Activated B cell treated with CpG ODN at 0.5 μM for 24 hours (primary cell): ENCODE measurements at places on chromosomes 4 and X.

GRCh38 chr4:148056879-148057278, 325.0 kb downstream of the ARHGAP10 start:
- peaks cover 50% of the 10 kb centered on the region for H3K4me1 ChIP-seq
- peaks cover 4% of the 10 kb centered on the region for H3K27me3 ChIP-seq
- peak; percentile 45 for DNase-seq
- no peak overlapping the region for H3K27ac ChIP-seq
- H3K4me3 ChIP-seq: peak overlapping the region; percentile 2

DNA sequence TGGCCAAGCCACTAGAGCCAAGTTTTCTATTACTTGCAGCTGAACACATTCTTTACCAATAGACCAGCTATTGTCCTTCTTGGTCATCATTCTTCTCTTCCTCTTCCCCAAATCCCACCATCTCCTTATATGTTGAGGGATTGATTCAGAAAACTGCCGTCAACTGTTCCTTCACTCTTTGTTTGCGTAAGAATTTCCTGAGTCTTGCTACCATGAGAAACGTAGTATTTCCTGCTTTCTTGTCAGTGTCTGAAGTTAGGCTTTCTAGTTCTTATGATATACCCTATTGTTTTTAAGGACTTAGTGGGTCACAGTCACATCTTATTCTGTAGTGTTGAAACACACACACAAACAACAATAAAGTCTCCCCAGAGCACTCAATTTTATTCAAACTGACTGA, 20.1 kb downstream of the IGFBP7 start:
- no peak for DNase-seq
- H3K27me3 ChIP-seq: peaks cover 8% of the 10 kb centered on the region
- no peak overlapping the region for H3K4me3 ChIP-seq
- H3K36me3 ChIP-seq: no peaks in the 10 kb centered on the region
- H3K27ac ChIP-seq: no peak overlapping the region
- H3K4me1 ChIP-seq: no peaks in the 10 kb centered on the region

- no peak overlapping the region for H3K4me3 ChIP-seq
- H3K4me1 ChIP-seq: peaks cover 2% of the 10 kb centered on the region
- no peaks in the 10 kb centered on the region for H3K36me3 ChIP-seq
Measured at GRCh38 chrX:39766855-39767254, 330.9 kb downstream of the BCOR start.

GRCh38 chr4:94011190-94011589, 182.6 kb downstream of the ATOH1 start:
- H3K27me3 ChIP-seq: no peaks in the 10 kb centered on the region
- DNase-seq: no peak
- H3K4me1 ChIP-seq: no peaks in the 10 kb centered on the region

GRCh38 chr4:30837131-30837539, 117.0 kb downstream of the PCDH7 start:
- no peak overlapping the region for H3K4me3 ChIP-seq
- H3K36me3 ChIP-seq: no peaks in the 10 kb centered on the region
- no peaks in the 10 kb centered on the region for H3K4me1 ChIP-seq
- H3K27ac ChIP-seq: no peak overlapping the region
- no peaks in the 10 kb centered on the region for H3K27me3 ChIP-seq
- no peak for DNase-seq
